Stromal cell of bone marrow (primary cell): ENCODE measurements at places on chromosomes 3 and 15.
A peak's percentile ranks its signal among the peaks of the same experiment; 100 is the strongest.

DNA sequence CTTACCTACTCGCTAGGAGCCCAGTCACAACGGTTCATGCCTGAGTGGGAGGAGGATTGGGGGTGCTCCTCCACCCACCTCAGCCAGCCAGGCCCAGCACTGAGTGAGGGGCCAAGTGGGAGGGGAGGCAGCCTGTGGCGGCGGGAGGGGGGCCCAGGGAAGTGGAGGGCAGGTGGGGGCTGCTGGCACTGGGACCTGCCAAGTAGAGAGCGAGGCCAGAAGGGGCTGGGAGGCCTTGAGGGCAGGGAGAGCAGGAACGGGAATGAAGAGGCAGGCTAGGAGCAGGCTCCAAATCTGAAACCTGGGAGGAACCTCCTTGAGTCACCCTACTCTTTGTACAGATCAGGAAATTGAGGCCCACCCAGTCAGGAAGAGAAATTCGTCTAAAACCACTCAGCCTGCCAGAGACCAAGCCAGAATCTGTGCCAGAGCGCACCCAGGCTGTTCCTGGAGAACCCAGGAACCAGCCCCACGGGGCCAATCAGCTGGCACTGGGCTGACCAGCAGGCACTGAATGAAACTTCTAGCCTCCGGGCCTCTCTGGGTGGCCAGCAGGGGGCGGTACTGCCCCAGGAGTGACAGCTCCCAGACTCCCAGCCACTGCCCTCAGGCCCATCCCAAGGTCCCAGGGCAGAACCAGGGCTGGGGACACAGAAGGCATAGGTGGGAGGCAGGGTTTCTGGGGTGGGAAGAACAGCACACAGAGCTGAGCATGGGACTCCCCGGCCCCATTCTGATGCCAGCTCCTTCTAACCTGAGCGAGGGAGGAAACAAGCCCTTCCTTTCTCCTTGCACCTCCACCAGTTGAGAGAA lies 14.8 kb upstream of the CYP11A1 start:
- DNase-seq, result no peak

DNA sequence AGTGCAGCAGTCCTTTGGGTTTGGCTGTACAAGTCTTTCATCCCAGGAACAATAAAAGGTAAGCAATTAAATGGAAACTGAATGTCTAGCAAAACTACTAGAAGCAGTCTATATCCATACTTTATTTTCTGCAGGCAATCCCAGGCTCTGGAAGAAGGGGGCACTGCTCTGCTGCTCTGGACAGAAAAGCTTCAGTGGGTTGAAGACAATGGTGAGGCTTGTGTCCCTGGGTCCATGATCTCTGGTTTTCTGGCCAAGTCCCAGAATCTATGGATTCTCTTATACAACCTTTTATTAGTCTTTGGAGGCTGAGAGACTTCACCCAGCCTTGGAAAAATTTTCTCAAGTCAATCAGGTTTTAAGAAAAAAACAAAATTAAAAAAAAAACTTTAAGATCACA lies 35.6 kb downstream of the SCAP start:
- DNase-seq, result no peak

- DNase-seq, result no peak
These were observed 149.3 kb downstream of the PEX5L start for GRCh38 chr3:179887295-179887943.

DNA sequence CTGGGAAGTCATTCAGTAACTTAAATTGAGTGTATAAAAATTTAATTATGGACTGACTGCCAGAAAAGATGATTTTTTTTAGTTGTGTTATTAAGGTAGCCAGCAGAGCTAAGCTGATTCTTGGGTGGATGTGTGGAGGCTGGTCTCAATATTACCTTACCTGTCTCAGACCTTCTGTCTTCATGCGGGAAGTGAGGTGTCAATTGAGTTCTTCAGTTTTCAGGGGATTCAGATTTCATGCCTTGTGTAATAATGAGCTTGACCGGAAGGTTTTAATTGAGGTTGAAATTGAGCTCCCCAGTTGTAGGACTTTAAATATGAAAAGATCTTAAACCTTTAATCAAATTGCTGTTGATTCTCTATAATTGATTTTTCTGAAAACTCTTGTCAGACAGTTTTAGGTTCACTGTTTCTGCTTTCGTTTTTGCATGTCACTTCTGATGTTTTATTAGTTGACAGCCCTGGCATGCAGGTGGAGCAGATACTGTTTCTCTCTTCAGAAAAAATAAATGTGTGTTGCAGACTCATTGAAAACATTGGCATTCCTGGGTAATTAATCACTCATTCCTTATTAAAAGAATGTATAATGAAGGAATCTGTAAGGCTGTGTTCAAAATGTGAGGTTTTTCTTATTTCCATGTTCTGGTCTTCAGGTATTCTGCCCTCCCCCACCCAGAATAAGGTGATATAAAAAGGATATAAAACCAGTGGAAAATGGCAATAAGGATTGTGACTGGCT lies 54.5 kb downstream of the PSMD6 start:
- DNase-seq, result no peak

GRCh38 chr3:51568036-51568435 lies 29.5 kb downstream of the RAD54L2 start:
- no peak for DNase-seq

DNA sequence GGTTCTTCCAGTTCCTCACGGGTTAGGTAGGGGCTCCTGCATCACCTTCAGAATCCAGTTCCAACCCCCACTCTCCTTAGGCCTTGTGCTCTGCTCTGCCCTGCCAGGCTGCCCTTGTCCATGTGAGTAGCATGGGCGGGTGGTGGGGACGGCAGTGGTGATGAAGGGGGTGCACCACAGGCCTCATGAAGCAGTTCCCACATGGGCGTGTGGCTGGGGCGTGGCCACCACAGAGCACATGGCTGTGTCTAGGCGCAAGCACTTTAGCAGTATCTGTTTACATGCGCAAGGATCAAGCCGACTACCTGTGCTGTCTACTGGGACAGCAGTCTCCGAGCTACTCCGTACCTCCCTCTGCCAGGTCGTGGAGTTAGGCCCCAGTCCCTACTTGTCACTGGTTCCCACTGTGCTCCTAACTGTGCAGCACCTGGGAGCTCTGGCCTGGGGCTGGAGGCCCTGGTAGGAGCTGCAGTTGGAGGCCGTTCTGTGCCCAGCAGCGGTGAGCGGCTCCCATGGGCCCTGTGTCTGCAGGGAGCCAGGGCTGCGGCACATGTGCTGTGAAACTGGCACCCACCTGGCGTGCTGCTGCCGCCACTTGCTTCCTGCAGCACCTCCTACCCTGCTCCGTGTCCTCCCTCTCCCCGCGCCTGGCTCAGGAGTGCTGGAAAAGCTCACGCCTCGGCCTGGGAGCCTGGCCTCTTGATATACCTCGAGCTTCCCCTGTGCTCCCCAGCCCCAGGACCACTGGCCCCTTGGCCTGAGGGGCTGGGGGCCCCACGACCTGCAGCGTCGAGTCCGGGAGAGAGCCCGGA lies 53.5 kb downstream of the PLXNA1 start:
- no peak for DNase-seq

GRCh38 chr3:65005486-65005885 lies 317.7 kb upstream of the ADAMTS9 start:
- DNase-seq, result no peak

DNA sequence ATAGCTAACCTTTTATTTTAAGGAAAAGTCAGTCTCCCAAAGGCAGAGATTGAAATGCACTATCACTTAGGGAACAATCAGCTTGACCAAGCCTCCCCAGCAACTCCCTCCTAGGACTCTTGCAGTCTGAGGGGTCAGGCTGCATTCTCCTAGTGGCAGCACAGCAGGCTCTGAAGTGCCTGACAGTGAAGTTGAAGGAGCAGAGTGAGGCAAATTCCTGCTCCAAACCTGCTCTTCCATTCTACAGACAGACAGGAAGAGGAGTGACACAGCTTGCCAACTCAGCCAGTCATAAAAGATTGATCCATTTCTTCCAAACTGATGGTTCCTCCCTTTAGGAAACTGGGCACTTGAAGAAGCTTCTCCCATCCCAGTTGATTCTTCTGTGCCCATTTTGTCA lies 43.9 kb upstream of the SMAD3 start:
- DNase-seq, result no peak

- DNase-seq, result no peak
These were observed 28.6 kb downstream of the PLD1 start for GRCh38 chr3:171781711-171782127.

DNA sequence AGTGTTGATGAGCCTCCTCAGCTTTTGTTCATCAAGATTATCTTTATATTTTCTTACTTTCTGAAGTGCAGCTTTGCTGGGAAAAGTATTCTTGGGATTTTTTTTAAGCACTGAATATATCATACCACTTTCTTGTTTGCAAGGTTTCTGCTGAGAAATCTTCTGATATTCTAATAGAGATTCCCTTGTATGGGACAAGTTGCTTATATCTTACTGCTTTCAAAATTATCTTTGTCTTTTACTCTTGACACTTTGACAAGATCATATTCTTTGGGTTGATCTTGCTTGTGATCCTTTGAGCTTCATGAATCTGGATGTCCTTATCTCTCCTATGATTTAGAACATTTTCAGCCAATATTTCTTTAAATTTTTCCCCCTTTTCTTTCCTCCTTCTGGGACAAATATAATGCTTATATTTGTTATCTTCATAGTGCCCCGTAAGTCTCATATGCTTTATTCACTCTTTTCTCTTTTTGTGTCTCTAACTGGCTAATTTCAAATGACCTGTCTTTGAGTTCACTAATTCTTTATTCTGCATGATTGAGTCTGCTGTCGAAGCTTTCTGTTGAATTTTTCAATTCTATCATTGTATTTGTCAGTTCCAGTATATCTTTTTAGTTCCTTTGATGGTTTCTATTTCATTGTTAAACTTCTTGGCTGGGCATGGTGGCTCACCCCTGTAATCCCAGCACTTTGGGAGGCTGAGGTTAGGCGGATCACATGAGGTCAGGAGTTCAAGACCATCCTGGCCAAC lies 211.4 kb upstream of the MANF start:
- DNase-seq, result no peak

GRCh38 chr3:176814285-176814684 lies 383.0 kb downstream of the TBL1XR1 start:
- DNase-seq, result peak; percentile 32

- DNase-seq, result no peak
These were observed 182.7 kb downstream of the CNTN6 start for GRCh38 chr3:1275495-1275894.

DNA sequence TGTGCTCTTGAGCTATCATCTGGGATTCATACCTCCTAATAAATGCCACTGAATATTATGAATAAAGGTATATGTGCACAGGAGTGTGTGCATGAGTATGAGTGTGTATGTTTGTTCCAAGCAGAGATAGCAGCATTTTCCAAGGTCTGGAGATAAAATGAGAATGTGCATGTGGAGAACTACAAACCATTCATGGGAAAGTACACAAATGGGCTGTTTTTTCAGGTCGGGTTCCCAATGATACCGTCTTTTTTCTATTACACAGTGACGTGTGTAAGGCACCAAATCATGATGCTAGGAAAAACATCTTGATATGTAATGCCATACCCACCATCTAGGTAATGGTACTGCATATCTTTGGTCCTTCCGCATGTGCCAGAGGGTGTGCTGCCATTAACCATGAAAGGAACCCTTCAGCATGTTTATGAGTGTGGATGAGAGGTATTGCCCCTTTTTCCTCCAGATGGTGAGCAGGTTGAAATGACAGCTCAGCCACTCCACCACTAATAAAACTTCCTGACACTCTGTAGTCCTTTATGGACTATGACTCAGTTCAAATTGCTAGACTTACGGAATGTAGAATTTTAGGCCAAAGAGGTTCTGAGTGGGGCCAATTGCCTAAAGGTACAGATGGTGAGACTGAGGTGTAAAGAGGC lies 36.4 kb upstream of the COPB2 start:
- no peak for DNase-seq

GRCh38 chr15:77001966-77002365 lies 7.0 kb downstream of the PSTPIP1 start:
- DNase-seq, result no peak

DNA sequence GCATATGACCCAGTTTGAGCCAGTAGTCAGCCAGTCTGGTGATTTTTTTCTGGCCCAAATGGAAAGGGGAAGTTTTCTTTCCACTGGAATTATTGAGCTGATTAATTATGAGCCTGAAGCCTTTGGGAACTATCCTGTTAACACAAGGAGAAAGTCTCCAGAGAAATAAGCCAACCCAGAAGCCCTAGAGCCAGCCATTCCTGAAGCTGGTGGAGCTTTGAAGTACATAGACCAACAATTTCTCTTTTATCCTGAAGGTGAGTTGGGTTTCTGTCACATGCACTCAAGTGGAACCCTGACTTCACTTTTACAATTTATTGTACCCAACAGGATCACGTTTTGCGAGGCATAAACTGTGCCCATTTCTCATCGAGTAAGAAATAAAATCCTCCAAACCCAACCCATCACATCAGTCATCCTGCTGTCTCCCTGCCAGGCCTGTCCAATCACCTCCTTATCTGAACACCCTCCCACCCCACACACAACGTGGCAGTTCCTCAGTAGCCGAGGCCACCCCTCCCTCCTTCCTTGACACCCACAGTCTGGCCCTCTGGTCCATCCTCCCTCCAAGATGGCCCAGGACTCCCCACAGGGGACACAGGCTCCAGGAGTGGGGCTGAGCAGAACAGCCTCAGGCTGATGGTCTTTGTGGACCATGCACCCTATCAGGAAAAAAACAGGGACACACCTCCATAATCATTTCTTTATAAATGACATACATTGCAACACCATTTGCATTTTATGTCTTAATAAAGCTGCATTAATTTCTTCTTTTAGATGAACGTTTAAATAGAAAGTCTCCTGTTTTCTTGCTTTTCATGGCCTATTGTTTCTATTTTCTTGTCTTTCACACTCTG lies 55.7 kb upstream of the GATA2 start:
- no peak for DNase-seq

- no peak for DNase-seq
These were observed 267.0 kb downstream of the CHL1 start for GRCh38 chr3:463252-464192.

DNA sequence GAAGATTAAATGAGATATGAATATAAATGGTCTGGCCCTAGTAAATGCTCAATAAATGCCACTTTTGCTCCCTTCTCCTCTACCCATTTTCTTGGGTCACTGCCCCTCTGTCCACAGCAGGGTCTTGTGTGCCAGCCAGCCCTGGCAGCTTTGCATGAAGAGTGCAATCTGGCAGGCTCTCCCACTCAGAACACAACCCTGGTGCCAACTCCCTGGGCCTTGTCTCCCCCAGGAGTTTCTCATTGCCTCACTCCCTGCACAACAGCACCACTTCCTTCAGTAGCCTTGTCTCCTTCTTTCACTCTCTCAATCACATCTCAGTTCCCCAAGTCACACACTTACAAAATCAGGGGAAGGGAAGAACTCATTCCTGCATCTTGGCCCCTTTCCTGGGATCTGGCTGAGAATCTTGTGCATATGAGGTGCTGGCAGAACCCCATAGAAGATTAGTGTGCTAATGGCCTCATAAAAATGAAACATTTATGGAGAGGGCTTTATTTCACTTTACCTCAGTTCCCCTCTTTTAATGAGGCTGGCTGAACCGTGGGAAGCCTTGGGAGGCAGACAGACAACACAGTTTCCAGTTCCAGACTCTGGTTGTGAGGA lies 445.9 kb upstream of the PROK2 start:
- DNase-seq, result no peak

DNA sequence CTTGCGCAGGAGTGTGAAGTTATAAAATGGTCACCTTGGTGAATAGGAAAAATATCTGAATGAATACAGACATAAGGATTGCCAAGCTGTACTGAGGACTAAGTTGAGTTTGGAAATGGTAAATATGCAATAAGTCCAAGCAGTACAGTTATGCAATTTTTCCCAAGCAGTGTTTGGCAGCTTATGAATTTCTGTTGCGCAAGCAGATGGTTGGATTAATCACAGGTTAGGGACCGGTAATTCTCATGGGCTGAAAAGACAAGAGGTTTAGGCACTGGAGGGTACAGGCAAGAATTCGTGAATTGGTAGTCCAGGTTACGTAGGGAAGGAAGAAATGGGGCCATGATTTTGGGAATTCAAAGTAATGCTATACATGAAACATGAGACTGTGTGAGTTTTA lies 210.3 kb downstream of the RAP2B start:
- DNase-seq, result peak; percentile 73
